Glomerular endothelial cell (primary cell): ENCODE measurements at places on chromosomes 16 and 17.

GRCh38 chr17:72121164-72122009, 567 bp downstream of the SOX9 start:
- no peak for DNase-seq

DNA sequence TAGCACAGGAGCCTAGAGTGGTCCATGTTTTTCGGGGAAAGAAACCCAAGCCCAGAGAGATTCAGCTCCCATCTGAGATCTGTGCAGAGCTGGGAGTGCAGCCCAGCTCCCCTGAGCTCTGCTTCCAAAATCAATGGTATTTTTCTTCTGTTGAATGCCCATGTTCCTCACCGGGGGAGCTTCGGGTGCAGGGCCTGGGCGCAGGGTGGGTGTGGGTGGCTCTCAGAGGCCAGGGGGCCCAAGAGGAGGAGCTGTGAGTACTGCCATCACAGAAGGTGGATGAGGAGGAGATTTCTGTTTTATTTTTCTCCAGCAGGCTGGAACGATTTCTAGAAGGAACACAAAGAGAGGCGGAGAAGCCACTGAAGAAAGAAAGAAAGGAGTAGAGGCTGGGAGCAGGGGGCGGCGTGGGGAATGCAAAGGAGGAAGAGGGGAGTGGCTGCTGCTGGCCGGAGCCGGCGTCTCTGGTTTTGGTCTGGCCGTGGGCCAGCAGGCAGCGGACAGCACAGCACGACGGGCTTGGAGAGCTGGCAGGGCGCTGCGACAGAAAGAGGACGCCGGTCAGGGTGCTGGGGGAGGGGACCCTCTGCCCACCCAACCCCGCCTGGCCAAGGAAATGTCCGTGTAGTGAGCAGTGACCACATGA, 76.2 kb upstream of the KSR1 start:
- no peak for DNase-seq

- DNase-seq, result no peak
These were observed 66.8 kb downstream of the MARCHF10 start for GRCh38 chr17:62741290-62741689.

DNA sequence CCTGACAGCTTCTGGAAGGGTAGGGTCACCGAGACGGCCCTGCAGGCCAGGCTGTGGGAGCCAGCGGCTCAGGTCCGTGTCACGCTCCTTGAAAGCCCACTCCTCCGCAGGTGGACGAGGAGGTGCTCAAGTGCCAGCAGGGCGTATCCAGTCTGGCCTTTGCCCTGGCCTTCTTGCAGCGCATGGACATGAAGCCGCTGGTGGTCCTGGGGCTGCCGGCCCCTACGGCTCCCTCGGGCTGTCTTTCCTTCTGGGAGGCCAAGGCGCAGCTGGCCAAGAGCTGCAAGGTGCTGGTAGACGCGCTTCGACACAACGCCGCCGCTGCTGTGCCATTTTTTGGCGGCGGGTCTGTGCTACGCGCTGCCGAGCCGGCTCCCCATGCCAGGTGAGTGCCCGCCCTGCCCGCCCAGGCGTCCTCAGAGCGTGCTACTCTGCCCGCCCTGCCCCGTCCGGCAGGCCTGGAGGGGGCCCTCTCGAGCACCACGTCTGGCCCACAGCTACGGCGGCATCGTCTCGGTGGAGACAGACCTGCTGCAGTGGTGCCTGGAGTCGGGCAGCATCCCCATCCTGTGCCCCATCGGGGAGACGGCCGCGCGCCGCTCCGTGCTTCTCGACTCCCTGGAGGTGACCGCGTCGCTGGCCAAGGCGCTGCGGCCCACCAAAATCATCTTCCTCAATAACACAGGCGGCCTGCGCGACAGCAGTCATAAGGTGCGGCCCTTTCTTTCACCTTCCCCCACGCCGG, 1.3 kb downstream of the NAGS start:
- no peak for DNase-seq

DNA sequence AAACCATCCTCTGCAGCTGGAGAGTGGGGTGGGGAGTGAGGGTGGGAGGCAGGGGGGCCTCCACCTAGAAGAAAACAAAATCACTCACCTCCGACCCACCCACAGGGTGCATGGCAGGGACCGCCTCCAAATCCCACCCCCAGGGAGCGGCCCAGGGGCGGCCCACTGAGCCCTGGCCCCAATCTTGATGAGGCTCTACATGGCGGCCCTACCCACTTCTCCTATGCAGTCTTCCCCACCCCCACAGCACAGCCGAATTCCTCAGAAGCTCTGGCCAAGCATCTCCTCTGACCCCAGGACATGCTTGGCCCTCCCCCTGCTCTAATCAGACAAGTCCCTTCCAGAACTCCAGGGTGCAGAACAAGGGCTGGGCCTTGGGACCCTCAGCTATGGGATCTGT, 18.2 kb upstream of the FASN start:
- no peak for DNase-seq

- no peak for DNase-seq
These were observed 30.1 kb downstream of the USP22 start for GRCh38 chr17:21012736-21013135.

GRCh38 chr16:31071861-31072260, 2.2 kb downstream of the ZNF668 start:
- no peak for DNase-seq

GRCh38 chr17:72931163-72931562, 161.3 kb downstream of the SLC39A11 start:
- DNase-seq, result no peak

DNA sequence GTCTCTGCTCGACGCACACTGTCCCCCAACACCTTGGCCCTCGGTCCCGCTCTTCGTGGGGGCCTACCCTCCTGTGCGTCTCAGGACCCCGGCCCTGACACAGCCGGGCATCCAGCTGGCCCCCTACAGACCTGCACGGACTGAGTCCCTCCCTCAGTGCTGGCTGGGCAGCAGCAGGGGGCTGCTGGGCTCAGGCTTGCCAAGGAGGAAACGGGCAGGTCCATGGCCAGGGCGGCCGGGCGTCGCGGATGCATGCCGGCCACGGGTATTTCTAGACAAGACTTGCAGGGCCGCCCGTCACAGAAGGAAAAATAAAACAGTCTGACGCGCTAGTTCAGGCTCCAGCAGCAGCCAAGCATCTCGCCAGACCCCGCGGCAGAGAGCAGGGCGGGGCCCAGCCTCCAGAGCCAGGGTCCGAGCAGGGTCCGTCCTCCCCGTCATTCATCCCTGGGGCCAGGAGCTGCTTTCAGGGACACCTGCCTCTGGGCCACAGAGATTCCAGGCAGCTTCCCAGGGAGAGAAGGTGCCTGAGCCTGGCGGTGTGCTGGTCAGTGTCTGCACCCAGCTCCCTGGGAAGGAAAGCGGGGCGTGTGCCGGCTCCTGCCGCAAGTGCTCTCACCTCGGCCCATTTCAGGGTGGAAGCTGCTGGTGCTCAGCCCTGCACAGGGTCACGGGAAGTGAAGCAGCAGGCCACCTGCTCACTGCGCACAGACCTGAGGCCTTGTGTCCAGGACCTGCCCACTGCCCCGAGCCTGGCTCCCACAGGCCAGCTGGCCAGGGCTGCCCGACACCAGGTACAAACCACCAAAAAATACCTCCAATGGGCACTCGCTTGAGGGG, 7.2 kb upstream of the PVALEF start:
- DNase-seq, result no peak

DNA sequence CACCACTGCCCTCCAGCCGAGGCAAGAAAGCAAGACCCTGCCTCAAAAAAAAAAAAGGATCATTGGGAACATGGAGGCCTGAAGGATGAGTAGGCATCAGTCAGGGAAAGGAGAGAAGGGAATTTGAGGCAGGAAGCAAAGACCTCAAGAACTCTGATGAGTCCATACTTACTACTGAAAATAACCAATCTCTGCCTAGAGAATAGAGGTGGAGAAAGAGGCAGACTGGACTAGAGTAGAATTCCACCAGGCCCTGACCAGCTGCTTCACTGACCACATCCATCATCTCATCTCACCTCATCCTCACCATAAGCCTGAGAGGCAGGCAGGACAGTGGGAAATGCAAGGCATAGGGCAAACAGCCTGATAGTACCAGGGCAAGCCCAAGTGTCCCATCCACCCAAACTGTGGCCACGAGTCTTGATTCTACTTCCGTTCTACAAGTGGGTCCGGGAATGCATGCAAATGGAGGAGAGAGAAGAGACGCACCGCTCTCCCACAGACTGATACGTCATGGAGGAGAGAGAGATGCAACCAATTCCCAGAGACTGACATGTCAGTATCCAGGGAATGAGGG, 17.1 kb downstream of the ANKRD11 start:
- no peak for DNase-seq

DNA sequence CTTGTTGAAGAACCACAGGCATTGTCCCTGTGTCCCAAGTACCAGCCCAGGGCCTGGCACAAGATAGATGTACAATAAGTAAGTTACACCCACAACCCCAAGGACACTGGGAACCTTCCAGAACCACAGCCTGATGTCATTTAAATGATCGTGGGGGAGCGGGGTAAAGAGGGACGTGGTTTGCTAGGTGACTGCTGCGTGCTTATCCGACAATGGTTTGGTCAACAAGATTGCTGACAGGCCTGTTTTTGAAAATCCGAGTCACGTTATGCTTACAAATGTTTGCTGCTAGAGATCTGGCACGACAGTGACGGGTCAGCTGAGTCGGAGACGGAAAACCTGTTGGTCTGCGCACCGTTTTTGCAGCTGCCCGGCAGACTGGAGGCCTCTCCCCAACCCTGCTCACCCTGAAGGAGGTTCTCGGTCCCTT, 22.8 kb downstream of the COTL1 start:
- no peak for DNase-seq

GRCh38 chr17:79007504-79008381, 1.8 kb downstream of the CANT1 start:
- DNase-seq, result no peak

- DNase-seq, result no peak
These were observed 47.0 kb downstream of the SMURF2 start for GRCh38 chr17:64615028-64615677.

- no peak for DNase-seq
These were observed 1527.7 kb upstream of the CDH8 start for GRCh38 chr16:63563819-63564505.

GRCh38 chr17:41959336-41960095, 7.1 kb upstream of the CNP start:
- no peak for DNase-seq

GRCh38 chr17:27296428-27296979, 2.6 kb downstream of the WSB1 start:
- no peak for DNase-seq

DNA sequence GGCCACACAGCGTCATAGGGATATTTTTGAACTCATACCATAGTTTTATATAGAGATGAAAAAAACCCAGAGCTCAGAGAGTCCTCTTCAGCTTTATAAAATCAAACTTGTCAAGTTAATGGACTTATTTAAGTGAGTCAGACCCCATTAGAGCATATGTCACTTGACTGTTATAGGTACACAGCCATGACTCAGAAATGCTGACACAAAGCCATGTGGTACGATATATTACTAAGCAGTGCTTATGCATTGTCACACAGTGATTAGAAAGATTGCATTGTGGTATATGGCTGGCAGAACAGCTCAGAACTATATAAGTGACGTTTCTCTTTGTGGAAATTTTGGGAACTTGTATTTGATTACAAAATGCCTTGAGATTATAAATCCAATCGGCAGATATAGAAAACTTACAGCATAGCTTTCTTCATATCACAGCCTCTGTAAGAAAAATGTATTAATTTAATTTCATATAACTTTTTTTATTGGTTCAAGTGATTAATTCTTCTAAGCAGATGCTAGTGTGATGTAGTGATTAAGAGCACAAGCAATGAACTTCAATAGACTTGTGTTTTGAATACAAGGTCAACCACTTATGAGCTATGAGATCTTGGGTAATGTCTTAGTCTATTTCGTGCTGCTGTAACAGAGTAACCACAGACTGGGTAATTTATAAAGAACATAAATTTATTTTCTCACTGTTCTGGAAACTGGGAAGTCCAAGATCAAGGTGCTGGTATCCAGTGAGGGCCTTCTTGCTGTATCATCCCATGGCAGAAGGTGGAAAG, 25.8 kb upstream of the GINS3 start:
- peak; percentile 45 for DNase-seq

DNA sequence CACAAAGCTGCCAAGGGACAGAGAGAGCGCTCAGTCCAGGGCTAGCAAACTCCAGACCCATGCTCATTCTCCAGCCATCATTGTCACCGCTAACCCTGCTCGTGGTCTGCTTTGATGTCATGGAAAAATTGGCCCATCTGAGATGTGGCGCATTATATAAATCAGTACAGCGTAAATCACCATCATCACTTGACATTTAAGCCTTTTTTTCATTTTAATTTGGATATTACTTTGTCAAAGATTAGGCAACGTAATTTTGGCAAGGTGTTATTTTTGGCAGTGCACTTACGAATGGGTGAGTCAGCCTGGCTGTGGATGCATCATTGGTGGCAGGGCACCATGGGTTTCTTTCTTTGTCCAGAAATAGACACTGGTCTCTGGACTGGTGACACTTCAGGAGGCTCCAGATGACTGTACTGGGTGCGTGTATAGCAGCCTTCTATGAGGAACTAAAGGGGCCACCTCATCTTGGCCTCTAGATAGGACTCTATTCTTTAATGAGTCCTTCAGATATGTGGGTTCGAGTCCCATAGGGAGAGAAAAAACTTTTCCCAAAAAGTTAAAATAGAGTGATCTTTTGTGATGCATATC, 166.3 kb downstream of the MSI2 start:
- DNase-seq, result no peak

DNA sequence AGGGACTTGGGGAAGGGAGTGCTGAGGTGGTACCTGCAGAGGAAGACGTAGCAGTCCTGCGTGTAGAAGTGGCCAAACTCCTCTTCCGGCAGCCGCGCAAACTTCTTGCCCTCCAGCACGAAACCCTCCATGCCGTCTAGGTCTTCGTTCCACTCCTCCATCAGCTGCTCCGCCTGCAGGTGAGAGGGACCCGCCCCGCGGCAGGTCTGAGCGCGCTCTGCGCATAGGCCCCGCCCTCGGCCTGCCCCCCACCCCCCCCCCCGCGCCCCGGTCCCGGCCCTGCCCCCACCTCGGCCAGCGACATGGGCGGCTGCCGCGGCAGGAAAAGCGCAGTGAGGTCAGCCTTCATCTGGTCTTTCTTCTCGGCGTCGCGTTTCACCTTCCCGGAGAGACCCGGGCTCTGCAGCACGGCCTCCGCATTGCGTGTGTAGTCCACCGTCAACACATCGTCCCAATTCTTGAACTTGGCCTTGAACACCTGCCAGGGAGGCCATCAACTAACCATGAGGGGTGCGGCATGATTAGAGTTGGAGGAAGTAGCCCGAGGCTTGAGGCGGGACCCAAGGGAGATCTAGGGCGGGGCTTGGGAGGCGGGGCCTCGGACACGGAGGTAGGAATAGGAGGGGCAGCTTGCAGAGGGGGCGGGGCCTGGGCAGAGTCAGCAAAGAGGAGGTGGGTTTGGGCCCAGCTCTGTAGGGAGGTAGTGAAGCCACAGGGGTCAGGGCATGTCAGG, 11.5 kb downstream of the FLII start:
- DNase-seq, result no peak
